T follicular helper cell (primary cell): ENCODE measurements at places on chromosomes 13 and 19.
A peak's percentile ranks its signal among the peaks of the same experiment; 100 is the strongest.

GRCh38 chr13:31069808-31070534 lies 91.7 kb downstream of the HSPH1 start:
- no peak for DNase-seq

GRCh38 chr19:54014920-54015560 lies 23.6 kb downstream of the CACNG6 start:
- DNase-seq = no peak

GRCh38 chr13:61162636-61163035 lies 253.0 kb downstream of the PCDH20 start:
- DNase-seq = no peak

- DNase-seq = no peak
Measured at GRCh38 chr19:30896554-30896953, 452.7 kb downstream of the TSHZ3 start.

GRCh38 chr19:8453616-8454015 lies 8.8 kb downstream of the HNRNPM start:
- no peak for DNase-seq

DNA sequence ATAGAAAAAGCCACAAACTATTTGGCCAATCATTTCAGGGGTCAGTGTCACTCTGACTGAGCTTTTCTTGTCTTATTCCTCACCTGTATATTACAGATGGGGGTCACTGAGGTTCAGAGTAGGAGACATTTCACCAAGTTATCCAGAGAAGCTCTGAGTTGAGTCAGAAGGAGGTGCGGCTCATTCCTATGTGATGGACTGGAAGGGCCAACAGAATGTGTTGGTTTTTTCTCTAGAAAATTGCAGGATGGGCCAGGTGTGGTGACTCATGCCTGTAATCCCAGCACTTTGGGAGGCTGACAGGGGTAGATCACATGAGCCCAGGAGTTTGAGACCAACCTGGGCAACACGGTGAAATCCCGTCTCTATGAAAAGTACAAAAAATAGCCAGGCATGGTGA lies 24.5 kb upstream of the ZNF83 start:
- no peak for DNase-seq

DNA sequence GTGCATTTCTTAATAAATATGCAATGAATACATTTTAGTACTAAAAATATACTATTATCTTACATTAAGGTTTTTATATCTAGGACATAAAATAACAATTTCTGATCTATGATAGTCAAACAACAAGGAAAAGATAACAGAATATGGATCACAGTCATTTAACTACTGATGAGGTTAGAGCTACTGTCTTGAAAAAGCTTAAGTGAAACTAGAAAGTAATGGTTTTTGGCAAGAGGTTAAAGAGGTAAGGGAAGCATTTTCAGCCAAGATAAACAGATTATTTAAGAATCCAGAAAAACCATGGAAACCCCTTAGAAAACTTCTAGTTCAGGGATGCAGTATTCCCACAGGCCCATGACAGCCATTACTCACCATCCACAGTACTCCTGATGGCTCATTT lies 787.4 kb downstream of the DACH1 start:
- DNase-seq = no peak

DNA sequence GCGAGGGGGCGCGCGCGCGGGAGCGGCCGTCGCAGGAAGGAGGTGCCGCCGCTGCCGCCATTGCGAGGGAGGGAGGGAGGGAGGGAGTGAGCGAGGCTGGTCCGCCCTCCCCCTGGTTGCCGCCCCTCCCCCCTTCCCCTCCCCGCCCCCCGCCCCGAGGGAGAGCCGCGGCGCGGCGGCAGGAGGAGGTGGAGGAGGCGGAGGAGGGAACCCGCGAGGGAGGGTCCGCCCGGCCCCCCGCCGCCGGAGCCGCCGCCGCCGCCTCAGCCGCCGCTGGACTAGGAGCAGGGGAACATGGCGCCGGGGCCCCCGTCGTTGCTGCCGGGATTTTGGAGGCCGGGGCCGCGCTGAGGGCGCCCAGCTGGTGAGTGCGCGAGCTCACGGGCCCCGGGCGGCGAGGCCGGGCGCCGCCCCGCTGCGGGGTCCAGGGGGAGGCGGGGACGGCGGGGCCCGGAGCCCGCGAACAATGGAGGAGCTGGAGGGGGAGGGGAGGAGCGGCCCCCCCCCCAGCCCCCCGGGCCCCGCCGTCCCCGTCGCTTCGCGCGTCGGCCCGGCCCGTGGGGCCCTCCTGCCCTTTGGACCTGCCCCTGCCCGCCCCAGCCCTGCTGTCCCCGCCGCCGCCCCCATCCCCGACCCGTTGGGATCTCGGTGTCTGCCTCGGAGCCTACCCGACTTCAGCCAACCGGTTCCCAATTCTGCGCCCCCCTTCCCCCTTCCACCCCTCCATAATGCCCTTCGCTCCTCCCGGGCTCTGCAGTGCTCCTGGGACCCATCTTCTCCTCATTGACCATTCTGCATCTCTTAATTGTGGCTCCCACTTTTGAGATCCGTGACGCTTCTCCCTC lies at the start of gene ARHGAP35:
Gene ARHGAP35 (plus strand): TSS at position 152 of the 845 bp plus-strand sequence. CDS start 57,679 bp downstream, outside the sequence.
- DNase-seq = peak; percentile 76

DNA sequence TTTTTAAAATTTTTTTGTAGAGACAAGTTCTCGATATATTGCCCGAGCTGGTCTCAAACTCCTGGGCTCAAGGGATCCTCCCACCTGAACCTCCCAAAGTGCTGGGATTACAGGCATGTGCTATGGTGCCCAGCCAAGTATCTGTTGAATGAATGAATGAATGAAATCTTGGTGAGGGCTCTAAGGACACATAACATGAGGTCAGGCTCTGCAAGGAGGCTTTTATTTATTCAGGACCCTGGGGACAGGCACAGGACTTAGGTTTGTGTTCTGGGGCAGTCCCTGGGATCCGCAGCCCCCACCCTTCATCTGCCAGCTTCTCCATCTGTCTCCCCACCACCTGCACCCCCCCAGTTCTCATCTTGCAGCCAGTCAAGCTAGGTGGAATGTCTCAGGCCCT lies 4.6 kb downstream of the PTGIR start:
- DNase-seq = no peak

DNA sequence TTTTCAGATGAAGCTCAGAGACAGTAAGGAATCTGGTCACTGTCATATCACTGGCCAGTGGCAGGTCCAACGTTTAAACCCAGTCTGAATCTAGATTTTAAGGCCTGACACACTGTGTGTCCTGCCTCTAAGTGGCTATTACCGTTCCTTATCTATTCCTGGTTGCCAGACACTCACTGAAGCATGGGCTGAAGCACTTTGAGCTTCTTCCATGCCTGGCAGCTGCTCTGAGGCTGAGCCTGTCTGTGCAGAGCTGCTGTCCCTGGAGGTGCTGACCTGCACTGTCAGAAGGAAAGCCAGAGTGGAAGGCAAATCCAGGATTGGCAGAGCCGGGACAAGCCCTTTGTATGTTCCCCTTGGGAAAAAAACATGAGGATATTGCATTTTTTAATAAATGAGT lies 109.2 kb upstream of the SLC7A1 start:
- DNase-seq = no peak

GRCh38 chr13:46717856-46718255 lies 79.1 kb downstream of the ESD start:
- no peak for DNase-seq

DNA sequence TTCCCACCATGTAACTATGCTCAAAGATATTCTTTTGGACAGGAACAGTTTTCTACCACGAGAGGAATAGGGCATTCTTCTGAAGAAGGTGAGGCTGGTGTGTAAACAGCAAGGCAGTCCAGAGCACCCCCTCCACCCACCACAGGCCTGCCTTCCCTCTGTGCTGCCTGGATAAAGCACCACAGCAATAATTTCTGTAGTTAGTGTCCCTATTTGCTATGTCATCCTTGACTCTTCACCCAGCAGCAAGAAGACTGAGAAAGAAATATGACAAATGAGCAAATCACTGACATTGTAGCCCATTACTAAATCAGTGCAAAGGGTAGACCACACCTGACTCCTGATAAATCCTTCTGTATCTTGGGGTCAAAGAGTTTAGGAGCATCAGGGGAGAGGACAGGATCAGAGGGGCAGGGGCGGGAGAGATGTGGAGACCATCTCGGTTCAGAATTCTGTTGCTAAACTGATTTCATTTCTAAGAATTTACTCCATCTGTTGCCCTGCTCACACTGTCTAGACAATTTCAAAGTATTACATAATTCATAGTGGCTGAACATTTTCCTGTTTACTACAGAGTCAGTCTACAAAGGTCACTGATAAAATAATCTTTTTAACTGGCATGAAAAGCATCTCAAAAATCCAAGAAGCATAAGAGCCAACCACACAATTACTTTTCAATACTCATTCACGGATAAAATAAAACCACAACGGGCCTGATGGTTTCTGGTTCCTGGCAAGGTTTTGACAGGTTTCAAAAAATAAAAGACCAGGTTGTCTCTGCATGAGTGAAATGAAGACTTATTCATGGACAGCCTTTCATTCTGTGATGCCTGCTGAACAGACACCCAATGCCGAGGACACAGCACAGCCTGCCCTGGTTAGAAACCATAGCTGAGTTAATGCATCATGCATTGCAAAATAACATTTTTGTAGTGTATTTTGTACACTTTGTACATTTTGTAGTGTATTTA lies 88.4 kb upstream of the IRS2 start:
- no peak for DNase-seq

DNA sequence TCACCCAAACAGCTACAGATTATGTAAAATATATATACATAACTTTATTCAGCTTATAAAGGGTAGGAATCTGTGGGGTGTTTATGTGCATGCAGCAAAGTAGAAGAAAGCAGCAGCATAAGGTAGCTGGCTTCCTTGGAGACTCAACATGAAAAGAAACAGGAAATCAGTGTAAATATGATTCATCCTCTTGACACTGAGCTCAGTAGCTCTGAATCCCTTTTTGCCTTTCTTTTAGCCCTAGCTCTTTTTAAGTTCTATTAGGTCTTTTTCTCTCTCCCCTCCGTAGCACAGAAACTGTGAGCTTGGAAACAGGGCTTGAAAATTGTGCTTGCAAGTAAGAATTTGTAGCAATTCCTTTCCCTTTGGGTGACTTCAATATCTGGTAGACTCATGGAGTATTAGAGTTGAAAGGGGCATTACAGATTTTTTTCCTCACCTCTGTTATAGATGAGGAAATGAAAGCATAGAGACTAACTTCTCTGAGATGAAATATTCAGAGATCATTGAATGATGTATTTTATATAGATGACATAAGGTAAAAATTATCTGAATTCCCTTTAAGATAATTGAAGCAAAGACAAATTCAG lies 314.4 kb downstream of the PCDH9 start:
- no peak for DNase-seq

GRCh38 chr19:46640656-46641055 lies 4.7 kb upstream of the GNG8 start:
- no peak for DNase-seq

DNA sequence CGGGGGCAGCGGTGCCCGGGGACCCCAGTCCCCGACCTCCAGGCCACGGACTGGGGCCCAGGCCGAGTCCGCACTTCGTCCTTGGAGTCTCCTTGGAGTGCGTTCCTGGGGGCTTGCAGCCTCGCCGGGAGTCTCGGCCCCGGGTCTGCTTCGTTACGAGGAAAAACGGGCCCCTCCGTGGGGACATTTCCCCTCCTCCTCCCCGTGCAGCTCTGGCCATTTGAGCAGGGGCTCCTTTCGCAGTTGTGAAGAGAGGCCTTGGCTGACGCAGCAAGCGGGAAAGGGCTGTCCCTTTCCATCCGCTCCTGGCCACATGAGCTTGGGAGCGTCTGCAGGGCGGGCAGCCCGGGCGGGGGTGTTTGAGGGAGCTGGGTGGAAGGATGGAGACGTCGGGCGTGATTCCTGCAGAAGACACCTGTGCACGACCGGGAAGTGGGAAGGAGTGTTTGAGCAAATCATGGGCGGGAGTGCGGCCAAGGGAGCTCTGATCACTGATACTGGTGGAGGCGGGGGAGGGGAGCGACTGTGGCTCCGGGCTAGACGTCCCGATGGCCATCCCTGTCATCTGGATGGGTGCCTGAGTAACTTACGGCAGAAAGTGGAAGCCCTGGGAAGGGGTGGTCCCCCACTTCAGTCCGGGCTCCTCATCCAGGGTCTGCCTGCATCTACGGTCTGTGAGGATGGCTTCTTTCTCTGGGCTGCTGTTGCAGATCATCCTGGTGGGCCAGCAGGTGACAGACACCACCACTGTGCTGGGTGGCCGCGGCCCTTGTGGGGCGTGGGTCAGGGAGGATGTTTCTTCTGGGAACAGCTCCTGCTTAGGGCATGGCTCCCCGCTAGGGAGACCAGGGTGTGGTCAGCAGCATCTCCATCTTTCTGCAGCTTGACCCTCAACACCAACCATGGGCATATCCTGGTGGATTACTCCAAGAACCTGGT lies 736 bp downstream of the GPI start:
- no peak for DNase-seq

DNA sequence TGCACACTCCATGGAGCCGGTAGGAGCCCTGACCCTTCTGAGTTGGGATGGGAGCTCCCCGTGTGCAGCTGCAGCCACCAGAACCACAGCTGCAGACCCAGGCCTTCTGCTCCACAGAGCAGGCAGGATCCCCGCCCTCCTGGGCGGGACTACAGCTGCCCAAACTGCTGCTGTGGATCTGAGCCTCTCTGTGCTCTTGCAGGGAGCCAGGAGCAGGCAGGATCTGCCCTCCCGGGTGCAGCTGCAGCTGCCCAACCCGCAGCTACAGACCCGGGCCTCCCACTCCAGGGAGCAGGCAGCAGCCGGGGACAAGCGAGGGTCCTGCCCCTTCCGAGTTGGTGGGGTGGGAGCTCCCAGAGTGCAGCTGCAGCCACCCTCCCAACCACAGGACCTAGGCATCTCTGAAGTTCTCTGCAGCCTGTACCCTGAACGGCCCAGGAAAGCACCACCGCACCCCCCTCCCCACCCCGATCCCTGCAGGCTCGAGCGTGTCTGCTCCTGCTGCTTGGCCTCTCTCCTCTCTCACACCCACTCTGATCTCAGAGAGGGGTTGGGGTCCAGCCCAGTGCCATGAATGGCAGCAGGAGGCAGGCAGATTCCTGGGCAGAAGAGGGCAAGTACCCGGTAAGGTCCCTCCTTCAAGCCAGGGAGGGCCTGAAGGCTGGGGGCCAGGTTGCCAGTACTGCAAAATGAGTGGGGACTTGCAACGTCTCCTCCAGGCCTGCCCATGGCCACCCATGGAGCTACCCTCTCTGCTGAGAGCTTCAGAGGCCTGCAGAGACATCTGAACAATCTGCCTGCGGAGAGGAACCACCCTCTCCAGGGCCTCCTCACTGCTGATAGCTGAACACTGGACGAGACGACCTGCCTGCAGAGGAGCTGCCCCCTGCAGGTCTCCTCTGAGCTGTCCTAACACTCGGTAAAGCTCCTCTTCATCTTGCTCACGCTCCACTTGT lies 16.4 kb upstream of the EMP3 start:
- no peak for DNase-seq

- DNase-seq = no peak
Measured at GRCh38 chr19:16355293-16356043, 30.8 kb downstream of the KLF2 start.

- no peak for DNase-seq
Measured at GRCh38 chr13:19596086-19596485, 34.8 kb upstream of the TPTE2 start.

- no peak for DNase-seq
Measured at GRCh38 chr19:42424345-42424707, 2.9 kb downstream of the LIPE start.

- no peak for DNase-seq
Measured at GRCh38 chr13:74062933-74063332, 71.3 kb downstream of the KLF12 start.

- DNase-seq = no peak
Measured at GRCh38 chr13:110263888-110264287, 43.1 kb downstream of the COL4A1 start.

- DNase-seq = no peak
Measured at GRCh38 chr19:9061879-9062278, 25.0 kb upstream of the OR1M1 start.
